GM12865 (cell line): ENCODE measurements at places on chromosomes 2 and 18.

GRCh38 chr2:45712570-45712969 lies 61.1 kb downstream of the PRKCE start:
- no peak for DNase-seq

- no peak for DNase-seq
Measured at GRCh38 chr2:60512641-60513040, 40.8 kb downstream of the BCL11A start.

- DNase-seq, result no peak
Measured at GRCh38 chr2:186852508-186852907, 3.5 kb upstream of the ZSWIM2 start.

DNA sequence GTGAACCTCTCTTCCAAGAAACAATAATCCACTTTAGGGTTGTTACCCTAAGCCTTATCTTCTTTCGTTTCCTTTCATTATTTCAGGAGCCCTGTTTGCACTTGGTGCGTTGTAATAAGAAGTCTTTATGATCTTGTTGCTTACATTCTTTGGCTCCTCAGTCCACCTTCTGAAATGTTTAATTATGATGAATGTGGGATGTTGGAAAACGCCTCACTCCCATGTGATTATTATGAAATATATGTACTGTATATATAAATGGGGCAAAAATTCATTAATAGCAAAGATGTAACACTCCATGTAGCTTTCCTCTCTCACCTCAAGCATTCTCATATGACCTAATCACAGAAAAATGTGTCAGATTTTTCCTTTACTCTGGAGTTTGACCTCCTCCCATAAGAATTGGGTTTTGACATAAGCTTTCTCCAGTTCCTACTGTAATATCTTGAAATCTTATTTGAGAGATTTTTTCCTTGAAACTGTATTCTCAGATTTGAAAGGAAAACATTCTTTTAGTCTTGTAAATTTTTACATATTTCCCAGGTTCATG lies 397.2 kb upstream of the FANCL start:
- DNase-seq, result no peak

DNA sequence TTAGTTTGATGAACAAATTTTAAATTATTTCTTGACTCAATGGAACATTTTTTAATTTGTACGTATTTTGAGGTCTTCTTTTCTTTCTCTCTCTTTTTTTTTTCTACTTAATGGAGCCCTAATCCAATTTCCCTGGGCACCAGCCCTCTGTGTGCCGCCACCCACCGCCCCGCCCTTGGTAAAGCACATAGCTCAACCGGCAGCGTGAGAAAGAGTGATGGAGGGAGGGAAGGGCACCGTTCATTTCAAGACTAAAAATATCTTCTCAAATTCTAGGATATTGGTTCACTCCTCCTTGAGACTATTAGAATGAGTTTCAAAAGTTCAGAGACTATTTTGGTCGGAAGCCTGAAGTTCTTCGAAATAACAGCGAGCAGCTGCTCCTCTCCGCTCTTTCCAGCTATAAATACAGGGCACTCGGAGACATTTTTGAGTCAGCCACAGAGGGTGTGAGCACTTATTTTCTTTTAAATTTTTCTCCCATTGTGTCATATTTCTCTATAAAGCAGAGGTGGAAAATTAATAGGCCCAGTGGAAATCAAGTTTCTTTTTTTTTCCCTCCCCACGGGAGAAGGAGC lies 731.7 kb upstream of the ID2 start:
- no peak for DNase-seq

DNA sequence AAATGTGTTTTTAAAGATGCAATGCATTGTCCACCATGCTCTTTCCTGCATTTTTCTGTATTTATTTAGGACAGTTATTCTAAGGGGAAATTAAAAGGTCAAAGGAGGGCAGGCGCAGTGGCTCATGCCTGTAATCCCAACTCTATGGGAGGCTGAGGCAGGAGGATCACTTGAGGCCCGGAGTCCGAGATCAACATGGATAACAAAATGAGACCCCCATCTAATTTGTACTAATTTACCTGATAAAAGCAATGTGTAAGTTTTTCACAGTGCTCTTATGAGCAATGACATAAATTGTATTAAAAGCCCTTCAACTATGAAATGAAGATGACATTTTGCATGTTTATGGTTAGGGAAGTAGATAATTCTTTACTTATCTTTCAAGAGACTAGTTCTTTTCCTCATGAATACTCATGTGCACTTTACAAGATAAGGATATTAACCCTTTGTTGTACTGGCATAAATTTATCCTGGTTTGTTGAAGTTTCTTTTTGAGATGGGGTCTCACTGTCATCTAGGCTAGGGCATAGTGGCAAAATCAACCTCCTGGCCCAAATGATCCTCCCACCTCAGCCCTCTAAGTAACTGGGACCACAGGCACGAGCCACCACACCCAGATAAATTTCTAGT lies 9.7 kb downstream of the HSBP1L1 start:
- no peak for DNase-seq

GRCh38 chr18:31610286-31611205 lies 18.9 kb downstream of the TTR start:
- DNase-seq, result peak; percentile 30

DNA sequence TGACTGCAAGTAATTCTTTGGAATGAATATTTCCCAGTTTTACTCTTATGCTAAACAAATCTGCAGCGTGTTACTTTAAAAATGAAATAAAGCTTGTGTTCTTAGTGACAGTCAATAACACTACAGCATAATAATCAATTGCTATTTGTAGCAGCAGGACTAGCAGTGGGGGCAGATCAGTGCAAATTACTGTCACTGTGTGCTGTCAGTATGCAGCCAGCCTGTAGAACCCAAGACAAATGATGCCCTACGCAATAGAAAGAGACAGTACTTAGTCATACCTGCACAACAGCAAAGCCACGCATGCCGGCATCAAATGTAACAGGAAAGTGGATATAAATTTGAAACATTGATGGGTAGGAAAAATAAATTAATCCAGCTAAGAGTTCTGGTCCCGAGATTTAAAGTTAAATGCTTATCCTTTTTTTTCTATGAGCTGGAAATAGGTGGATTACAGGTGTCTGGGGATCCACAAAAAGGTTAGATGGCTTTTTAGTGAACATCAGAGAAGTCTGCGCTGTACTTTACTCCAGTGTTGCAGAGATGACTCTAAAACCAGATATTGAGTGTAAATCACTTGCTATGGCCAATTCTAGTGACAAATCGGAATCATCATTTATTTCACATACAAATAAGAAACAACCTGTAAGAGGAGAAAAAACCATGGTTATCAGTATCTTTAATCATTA lies 812.4 kb upstream of the ZEB2 start:
- DNase-seq, result no peak

- peak; percentile 26 for DNase-seq
Measured at GRCh38 chr2:205858881-205859441, 176.7 kb downstream of the NRP2 start.

DNA sequence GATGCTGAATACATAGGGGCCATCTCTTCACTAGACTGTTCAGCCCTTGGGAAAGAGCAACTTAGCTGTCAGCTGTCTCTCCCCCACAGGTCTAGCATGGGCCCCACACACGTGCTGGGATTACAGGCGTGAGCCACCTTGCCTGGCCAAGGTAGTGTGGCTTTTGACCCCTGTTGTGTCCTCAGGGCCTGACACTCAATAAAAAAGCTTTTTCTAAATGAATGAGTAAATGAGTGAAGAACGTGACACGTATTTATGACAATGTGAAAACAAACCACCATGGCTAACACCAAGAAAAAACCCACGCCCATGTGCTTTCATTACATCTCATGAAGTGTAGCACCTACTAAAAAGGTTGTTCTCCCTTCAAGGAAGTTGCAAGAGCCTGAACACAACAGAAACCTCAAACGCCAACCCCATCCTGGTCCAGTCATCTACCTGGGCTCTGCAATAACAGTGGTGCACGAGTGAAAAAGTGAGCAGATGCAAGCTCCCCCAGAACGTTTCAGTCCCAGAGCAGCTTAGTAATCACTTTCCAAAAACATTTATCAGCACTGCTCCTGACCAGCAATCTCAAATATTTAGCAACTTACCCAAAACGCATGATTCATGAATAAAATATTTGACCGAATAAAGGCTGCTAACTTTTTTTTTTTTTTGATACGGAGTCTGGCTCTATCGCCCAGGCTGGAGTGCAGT lies 3.4 kb downstream of the WDFY1 start:
- peak; percentile 81 for DNase-seq

DNA sequence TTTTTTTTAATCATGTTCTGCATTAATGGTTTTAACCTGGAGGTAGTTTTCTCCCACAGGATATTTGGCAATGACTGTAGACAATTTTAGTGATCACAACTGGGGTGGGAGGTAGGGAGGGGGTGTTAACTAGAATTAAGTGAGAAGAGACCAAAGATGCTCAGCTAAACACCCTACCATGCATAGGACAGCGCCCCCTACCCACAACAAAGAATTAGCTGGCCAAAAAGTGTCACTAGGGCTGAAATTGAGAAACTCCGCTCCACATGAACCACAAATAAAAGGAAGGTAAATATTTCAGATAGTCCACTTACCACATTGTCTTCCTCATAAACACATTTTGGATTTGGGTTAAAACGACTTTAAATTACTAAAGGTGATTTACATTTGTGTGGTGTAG lies 942.6 kb downstream of the SUCLG1 start:
- DNase-seq, result no peak

GRCh38 chr2:101327863-101328394 lies 19.4 kb upstream of the RNF149 start:
- no peak for DNase-seq

GRCh38 chr2:85448461-85449213 lies 30.1 kb downstream of the SH2D6 start:
- no peak for DNase-seq

GRCh38 chr2:72883356-72883962 lies 3.7 kb upstream of the SPR start:
- DNase-seq, result no peak

- DNase-seq, result no peak
Measured at GRCh38 chr2:234378440-234378839, 118.4 kb downstream of the ARL4C start.

GRCh38 chr2:239589270-239589825 lies 188.5 kb upstream of the HDAC4 start:
- no peak for DNase-seq

DNA sequence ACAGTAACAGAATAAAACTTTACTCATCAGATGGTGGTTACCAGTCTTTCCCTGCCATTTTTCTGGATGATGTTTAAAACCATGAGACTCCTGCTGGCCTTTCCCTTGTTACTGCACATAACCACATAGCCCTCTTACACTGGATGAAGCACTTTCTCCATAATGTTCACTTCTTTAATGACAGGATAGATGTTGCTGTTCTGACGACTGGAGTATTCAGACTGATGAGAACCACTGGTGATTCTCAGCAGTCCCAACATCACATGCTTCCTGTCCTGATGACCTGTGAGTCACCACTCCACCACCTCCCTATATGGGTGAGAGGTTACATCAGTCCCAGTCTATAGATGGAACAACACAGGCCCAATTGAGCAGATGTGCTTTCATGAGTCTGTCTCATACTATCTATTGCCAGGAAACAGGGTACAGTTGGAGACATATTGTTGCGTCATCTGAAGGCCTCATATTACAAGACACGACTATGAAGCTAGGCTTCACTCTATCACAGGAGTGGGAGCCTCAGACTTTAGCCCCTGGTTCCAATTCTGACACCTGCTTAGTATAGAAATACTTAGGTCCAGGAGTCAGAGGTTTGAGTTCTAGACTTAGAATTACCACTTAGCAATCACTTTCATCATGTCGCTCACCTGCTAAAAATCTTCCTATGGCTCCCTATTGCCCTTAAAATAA lies 145.7 kb upstream of the KLF7 start:
- DNase-seq, result peak; percentile 52

DNA sequence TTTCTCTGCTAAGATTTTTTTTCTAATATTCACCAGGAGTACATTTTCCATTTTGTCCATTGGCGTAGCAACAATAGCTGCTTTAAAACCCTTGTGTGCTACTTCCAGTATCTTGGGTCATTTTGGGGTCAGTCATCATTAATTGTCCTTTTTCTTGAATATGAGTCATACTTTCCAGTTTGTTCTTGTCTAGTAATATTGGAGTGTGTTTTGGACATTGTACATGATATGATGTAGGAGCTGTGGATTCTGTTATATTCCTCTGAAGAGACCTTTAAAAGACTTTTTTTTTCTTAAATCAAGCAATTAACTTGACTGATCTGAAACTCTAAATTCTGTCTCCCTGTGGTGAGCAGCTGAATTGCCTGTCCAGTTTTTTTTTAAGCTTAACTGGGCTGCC lies 40.8 kb downstream of the AGPS start:
- no peak for DNase-seq

GRCh38 chr18:79558196-79558932 lies 121.2 kb upstream of the CTDP1 start:
- no peak for DNase-seq

- DNase-seq, result peak; percentile 75
Measured at GRCh38 chr18:12839057-12839525, 44.9 kb downstream of the PTPN2 start.

- no peak for DNase-seq
Measured at GRCh38 chr18:25081001-25081400, 271.0 kb downstream of the ZNF521 start.

GRCh38 chr2:10497797-10498251 lies 49.7 kb upstream of the ODC1 start:
- no peak for DNase-seq

DNA sequence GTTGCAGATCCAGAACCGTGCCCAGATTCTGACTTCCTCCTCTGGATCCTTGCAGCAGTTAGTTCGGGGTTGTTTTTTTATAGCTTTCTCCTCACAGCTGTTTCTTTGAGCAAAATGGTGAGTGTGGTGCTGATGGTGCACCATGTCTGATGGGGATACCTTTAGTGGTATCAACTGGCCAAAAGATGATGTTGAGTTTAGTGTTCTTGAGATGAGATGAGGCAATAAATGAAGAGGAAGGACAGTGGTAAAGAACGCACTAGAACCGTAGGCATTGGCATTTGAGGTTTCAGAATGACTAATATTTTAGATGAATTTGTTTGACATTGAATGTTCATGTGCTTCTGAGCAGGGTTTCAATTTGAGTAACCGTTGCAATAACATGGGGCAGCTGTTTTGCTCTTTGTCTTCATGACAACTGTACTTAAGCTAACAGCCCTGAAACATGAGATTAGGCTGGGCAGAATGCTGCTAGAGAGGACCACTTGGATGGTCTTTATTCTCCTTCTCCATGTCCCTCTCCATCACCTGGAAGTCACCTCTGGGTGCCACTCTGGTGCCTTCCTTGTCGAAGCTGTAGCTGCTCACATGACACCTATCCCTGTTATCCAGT lies 3.9 kb downstream of the CTLA4 start:
- DNase-seq, result peak; percentile 88

DNA sequence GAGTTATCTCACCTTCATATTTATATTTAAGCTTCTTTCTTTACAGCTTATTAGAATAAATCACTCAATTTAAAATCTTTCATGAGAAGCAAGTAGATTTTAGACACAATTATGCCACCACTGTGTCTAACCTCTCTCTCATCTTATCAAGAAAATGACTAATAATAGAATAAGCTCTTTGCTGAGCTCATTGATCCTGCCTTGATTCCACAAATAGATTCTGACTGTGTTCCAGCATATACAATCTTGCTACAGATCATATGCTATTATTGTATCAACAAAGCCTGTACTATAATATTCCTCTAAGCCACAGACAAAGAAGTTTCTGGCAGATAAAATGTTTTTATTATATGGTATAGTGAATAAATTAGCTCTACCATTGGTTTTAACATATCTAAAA lies 168.7 kb upstream of the GULP1 start:
- no peak for DNase-seq

- no peak for DNase-seq
Measured at GRCh38 chr18:80244956-80245730, 2.2 kb downstream of the PARD6G start.

GRCh38 chr2:18178736-18179349 lies 300.4 kb downstream of the KCNS3 start:
- DNase-seq, result peak; percentile 70

- DNase-seq, result no peak
Measured at GRCh38 chr2:142605421-142605820, 272.0 kb upstream of the KYNU start.
